ENCODE measurements at places on chromosomes 4 and X. TPM values are rescaled to one million over a fixed set of nuclear protein-coding genes. Genes with fewer than 3 reads are reported as not detected.

Gene FGG
- total RNA-seq: 18.4 TPM

Gene BMPR1B
- 8.5 TPM for total RNA-seq

Gene MAGEA4
- total RNA-seq: not detected

Gene TMEM150C
- 71.9 TPM for total RNA-seq

Gene SSX4B
- not detected for total RNA-seq

Gene CCDC149
- total RNA-seq: 5.9 TPM
